ENCODE measurements at places on chromosomes 12 and 14.

DNA sequence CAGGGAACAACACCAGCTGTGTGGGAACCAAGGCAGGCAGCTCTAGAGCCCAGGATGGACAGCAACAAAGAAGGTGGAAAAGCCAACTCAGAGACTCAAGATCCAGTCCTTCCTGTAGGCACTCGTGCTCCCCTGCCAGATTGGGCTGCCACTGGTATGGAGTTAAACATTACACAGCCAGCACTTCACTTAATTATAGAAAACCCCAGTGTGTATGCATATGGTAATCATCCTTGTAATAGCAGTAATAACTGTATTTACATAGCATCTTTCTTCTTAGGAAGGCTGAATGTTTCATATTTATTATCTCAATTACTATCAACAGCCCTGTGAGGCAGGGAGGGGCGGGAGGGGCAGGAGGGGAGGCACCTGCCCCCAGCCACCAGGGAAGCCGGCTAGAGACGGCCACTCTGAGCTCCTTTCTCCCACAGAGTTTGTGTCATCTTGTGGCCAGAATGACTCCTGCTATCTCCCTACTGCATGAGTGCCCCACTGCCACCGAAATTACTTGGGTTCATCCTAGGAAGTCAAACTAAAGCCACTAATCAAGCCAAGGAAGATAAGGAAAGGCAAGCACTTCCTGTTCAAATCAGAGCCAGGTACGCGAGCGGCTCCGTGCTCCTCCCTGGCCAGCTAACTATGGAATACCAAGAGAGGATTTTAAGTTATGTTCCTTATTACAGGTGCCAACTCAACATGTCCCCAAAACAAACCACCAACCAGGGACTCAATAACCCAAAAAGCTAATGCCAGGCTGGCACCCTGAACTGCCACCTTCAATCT lies 15.7 kb upstream of the RAB35 start:
- DNase-seq = no peak

GRCh38 chr12:116613256-116613655 lies 54.1 kb downstream of the MAP1LC3B2 start:
- no peak for DNase-seq

DNA sequence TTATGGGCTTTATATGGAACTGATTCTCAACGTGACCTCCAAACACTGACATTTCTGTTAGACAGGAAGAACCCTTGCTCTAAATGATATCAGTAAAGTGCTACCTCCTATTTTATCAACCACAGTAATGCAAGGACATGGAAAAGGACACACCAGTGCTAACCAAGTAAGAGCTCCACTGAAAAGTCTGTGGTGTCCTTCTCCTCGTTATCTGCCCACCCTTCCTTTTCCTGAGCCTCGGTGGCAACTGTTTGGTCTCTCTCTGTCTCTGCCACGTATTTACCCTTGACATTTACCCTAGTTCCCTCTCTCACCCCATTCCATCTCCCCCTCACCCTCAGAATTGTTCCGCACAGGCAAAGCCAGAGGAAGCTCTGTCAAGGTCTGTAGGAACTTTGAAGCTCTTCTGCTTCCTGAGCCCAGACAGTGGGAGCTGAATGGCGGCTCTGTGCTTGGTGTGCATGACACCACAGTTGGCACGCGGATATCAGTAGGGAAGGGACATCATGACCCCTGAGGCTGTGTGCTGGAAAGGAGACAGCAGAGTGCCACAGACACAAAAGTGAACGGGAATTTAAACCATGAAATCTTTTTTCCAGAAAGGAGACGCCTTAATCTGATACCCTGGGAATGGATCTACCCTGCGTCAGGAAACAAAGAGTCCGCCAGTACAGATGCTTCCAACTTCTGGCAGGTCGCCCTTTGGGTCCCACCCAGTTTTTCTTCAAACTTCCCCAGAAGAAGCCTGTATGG lies 50.8 kb downstream of the NTN4 start:
- DNase-seq = no peak

DNA sequence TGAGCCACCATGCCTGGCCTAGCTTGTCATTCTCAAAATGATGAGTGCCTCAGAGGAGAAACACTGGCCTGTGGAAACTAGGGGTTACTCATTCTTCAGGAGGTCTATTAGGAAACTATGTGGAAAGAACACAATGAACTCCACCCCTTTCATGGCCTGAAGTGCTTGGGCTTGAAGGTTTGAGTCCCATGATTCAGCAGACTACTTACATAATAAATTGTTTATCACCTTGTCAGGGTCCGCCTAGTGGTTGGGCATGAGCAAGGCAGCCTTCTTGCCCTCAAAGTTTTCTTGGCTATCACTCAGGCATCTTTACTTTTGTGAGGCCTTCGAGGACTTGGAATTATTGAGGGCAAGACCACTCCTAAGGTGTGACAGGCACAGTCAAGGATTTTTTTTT lies 251.2 kb downstream of the ACSS3 start:
- peak; percentile 19 for DNase-seq

DNA sequence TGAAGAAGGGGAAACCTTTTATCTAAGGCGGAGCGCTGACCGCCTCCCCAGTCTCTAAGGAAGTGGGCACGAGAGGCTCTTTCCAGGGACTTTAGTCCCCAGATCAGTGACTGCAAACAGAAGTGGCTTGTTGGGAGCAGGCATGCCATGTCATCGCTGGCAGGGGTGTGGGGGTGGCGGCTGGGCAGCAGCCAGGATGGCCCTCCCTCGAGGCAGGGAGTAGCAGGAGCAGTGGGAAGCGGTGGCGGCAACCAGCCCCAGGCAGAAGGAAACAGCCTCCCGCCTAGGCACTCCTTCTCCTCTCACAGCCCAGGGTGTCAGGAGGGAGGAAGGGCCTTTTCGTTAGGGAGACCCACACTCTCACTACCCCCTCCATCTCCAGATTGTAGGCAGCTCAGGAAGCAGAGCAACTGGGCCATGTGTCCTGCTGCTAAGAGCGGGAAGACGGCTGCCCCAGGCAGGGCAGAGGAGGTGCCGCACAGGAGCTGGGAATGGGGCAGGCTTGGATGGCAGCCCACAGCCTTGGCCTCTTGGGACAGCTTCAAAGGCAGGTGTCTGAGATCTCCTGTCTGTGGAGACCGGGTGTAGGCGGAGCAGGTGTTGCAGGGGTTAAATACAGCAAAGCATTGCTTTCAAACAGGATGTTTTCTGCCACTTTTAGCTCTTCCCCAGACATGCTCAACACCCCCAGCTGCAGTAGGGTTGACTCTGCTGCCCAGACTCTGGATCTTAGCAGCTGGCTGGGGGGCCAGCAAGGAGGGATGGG lies 21.8 kb downstream of the VDR start:
- no peak for DNase-seq

Measured in LHCN-M2 (cell line).